ENCODE measurements at places on chromosomes 1 and 21. TPM values are rescaled to one million over a fixed set of nuclear protein-coding genes. Genes with fewer than 3 reads are reported as not detected.

The ZSWIM5 gene
- 4.4 TPM for total RNA-seq

The TPTE gene
- total RNA-seq: not detected

The CRYAA gene
- total RNA-seq: not detected

The PHC2 gene
- total RNA-seq: 121 TPM

The CNR2 gene
- 0.03 TPM for total RNA-seq

The EPHA10 gene
- 8.5 TPM for total RNA-seq

GRCh38 chr21:33024201-33025103 lies 1.3 kb upstream of the OLIG2 start:
- DNase-seq: no peak

- no peak for DNase-seq
These were observed 300.0 kb downstream of the BARHL2 start for GRCh38 chr1:90417126-90417525.

- DNase-seq: no peak
These were observed 59.9 kb upstream of the KCNK1 start for GRCh38 chr1:233554037-233554436.

GRCh38 chr1:111792249-111792648 lies 36.5 kb downstream of the DDX20 start:
- no peak for DNase-seq

GRCh38 chr1:222107975-222108374 lies 366.1 kb upstream of the DUSP10 start:
- DNase-seq: no peak

- DNase-seq: no peak
These were observed 127.8 kb downstream of the NTMT2 start for GRCh38 chr1:170273291-170274130.

GRCh38 chr1:228174482-228175315 lies 9.1 kb downstream of the IBA57 start:
- DNase-seq: no peak

DNA sequence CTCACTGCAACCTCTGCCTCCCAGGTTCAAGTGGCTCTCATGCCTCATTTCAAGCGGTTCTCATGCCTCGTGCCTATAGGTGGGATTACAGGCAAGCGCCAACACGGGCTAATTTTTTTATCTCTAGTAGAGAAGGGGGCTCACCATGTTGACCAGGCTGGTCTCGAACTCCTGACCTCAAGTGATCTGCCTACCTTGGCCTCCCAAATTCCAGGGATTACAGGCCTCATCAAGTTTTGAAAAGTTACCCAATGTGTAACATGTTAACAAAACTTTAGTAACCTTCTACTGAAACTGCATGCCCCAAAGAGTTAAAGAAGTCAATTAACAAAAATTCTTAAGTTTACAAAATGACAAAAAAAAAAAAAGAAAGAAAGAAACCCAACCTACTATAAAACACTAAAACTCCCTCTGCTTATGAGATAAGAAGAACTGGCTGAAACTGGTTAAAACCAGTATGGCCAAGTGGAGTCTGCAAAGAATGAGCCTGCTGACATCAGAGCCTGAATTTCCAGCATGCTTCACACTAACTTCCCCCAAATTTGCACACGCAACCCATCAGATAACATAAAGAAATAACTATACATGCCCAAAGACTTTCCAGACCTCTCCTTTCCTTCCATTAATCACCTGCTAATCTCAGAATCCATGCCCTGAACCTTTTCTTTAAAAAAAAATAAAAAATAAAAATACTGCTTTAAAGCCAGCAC lies 25.5 kb upstream of the PSMG1 start:
- no peak for DNase-seq

DNA sequence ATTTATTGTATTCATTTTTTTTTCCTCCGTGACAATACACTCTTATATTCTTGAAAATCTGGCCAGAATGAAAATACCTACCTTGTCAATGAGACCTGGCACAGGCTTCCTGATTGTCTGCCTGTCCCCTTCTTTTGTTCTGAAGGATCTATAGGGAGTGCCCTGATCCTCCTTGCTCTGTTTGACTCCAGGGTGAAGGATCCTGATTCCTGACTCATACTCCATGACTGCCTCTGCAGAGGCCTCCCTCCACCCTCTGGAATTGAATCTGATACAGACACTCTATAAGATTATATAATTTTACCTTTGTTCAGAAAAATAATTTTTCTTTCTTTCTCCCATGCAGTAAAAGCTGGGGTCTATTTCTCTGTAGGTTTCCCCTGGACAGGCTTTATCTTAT lies 116.2 kb downstream of the HMCN1 start:
- no peak for DNase-seq

DNA sequence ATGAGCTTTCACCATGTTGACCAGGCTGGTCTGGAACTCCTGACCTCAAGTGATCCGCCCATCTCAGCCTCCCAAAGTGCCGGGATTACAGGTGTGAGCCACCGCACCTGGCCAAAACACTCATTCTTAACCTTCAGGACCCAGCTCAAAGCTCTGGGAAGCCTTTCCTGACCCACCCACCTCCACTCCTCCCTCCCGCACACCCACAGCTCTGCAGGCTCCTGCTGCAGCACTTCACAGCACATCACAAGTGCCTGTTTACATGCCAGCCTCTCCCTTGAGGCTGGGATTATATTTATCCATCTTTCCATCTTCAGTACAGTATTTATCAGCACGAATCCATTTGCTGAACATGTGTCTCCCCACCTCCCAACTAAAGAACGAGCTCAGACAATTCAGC lies 14.9 kb downstream of the SLC9A1 start:
- DNase-seq: no peak

DNA sequence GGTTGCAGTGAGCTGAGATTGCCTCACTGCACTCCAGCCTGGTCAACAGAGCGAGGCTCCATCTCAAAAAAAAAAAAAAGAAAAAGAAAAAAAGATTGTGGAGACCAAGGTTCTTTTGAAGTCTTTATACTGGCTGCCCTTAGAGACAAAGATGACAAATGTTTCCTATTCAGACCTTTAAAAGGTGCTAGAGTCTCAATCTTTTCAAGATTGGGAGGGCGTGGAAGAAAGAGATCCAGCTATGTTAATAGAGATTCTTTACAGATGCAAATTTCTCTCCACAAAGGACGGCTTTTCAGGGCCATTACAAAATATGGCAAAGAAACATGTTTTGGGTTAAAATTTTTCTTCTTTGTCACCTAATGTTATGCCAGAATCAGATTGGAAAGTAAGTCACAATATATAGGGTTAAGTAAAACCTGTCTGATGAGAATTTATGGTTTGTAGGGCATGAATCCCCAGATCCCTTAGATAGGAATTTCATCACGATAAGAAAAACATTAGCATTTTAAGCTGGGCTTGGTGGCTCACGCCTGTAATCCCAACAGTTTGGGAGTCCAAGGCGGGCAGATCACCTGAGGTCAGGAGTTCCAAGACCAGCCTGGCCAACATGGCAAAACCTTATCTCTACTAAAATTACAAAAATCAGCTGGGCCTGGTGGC lies 13.0 kb upstream of the MORC3 start:
- DNase-seq: no peak

- DNase-seq: no peak
These were observed 420.1 kb downstream of the DPYD start for GRCh38 chr1:97500760-97501159.

GRCh38 chr1:18805925-18806849 lies 53.3 kb downstream of the TAS1R2 start:
- no peak for DNase-seq

GRCh38 chr1:76862447-76862846 lies 4.8 kb upstream of the ST6GALNAC5 start:
- DNase-seq: no peak

GRCh38 chr1:160090760-160091159 lies 7.7 kb downstream of the IGSF8 start:
- DNase-seq: no peak

DNA sequence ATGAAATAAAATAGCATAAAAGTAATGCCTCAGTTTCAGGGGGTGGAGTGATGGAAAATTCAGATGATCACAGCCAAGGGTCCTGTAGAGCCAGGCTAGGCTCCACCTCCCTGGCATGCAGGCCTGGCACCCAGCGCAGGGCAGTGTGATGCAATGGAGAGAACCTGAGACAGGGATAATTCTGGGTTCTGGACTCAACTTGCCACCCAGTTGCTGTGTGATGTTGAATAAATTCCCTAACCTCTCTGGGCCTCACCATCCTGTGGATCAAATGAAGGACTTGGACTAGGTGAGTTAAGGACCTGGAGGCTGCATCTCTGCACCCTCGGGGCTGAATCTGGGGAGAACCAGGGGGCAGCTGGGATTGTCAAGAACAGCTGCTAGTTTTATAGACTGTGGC lies 17.0 kb downstream of the PADI2 start:
- DNase-seq: no peak

DNA sequence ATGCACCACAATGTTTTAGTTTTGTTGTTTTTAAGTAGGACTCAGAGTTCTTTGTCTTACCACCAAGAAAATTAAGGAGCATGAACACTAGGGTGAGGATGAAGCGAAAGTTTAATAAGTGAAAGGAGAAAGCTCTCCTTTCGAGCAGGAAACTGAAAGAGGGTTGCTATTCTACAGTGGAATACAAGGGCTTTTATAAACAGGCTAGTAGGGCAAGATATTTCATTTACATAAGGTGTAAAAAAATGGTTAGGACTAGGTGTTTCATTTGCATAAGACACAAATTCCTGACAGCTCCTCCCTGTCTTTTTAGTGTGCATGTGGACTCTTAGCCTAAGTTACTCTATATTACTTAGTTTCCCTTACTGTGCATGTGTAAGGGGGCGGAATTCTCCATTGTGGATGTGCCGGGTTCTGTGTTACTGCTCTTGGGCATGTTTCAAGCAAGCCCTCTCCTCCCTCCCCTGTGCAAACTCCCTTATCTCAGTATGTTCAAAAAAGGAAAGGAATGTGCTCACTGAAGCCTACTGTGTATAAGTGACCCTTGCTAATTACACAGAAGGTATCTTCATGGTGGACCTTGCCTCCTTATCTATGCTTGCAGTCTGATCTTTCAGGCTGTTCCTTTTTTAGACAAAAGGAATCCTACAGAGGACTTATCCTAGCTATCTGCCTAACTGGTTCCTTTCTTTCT lies 7.3 kb downstream of the TSHB start:
- DNase-seq: no peak

DNA sequence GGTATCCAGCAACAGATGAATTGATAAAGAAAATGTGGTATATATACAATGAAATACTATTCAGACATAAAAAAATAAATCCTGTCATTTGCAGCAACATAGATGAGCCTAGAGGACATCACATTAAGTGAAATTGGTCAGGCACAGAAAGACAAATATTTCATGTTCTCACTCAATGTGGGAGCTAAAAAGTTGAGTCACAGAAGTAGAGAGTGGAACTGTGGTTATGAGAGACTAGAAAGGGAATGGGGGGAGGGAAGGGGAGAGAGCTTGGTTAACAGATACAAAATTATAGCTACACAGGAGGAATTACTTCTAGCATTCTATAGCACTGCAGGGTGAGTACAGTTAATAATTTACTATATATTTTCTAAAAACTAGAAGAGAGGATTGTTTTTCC lies 37.1 kb upstream of the SERPINC1 start:
- no peak for DNase-seq

DNA sequence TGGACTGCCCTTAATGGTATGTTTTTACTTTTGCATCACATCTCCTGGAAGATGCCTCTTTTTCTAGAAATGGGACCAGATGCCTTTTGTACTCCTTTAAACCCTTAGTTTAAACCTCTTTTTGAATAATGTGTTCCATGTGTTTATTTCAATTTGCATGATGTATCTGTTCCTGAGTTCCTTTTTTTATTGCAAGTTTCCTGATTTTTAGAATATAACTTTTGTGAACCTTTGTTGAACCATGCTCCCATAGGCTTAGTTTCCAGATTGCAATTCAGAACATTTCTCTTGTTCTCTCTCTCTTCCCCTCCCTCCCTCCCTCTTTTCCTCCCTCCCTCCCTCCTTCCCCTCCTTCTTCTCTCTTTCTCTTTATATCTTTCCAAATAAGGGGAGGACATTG lies 81.9 kb downstream of the RGL1 start:
- no peak for DNase-seq

DNA sequence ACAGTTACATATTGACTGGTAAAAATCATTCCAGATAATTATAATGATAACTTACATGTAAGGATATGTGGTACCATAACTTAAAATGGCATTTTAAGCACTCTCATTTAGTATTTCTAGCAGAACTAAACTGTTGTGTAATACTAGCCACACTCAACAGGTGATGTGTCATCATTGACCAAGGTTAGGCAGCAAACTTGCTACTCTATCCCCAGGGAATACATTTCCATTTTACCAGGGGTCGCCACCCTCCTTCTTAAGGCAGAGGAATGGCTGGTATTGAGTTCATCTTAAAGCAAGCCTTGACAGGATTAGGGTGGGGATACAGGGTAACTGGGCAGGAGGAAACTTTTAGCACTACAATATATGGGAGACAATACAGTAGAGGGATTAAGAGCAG lies 259.8 kb upstream of the CAMK1G start:
- DNase-seq: no peak

DNA sequence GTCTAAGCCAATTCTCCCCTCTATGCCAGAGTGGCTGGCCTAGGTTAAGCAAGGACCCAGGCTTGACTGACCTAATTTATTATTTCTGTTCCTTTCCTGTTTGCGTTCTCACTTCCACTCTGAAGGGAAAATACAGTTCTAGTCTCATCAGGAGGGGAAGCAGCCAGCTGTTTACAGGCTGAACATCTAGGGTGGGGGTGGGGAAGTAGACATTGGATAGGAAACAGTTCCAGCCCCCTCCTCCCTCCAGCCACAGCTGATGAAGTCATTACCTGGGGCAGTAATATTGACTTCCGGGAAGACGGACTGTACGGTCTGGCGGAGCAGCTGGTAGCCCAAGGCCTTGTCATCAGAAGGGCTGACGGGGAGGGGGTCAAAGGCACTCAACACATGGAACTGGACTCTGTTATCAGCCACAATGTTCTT lies 17.6 kb downstream of the PM20D1 start:
- DNase-seq: no peak

GRCh38 chr1:205481629-205482151 lies 22.8 kb upstream of the CDK18 start:
- DNase-seq: no peak

DNA sequence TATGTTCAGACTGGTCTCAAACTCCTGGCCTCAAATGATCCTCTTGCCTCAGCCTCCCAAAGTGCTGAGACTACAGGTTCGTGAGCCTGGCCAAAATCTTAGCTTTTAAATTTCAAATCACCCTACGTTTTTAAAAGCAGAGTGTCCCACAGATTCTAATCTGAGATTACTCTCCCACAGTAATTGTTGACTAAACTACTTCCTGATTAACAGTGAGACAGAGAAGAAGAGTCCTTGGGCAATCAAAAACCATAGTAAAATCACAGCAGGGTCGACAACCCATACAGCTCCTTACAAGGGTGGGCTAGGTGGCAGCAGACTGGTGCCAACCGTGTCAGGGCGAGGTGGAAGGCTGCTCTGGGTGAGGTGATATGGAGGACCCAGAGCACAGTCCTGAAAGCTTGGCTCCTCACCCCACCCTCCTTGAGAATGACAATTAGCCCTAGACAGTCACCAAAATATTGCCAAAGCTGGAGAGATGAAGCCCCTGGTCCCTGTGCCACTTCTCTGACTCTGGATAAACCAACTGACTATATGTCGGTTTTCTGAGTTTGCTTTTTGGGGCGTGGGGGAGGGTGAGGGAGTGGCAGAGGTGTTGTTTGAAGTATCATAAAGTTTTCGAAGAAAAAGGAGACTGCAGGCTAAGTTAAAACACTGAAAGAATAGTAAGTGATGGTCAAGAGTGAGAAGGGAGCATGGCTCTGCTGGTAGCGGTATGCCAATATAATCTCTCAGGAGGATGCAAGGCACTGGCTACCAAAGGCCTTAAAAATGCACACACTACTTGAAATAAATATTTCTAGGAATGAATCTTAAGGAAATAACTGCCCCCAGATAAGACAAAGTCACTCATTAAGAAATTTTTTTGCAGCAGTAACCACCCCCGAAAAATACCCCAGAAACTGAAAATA lies 86.8 kb downstream of the SLC45A1 start:
- DNase-seq: no peak

- DNase-seq: no peak
These were observed 80.9 kb upstream of the AJAP1 start for GRCh38 chr1:4573526-4573925.

Data from mucosa of gallbladder (tissue), 1 donor.